ENCODE measurements at places on chromosomes 3 and 15. TPM values are rescaled to one million over a fixed set of nuclear protein-coding genes. Genes with fewer than 3 reads are reported as not detected.

DNA sequence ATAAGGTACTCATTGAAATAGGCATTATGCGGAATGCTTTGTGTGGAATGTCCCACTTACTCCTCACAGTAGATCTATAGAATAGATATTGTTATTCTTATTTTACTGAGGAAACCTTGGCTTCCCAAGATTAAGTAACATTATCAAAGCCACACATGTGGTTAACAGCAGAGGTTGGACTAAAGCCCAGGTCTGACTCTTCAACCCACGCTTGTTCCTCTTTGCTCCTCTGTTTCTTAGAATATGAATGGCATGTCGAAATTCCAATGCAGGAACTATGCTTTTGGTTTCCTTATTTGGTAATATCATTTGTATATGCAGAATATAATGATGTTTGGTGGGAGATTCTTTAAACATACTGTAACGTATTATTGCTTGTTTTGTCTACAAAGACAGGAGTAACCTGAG is 818.8 kb upstream of the LMCD1 start:
- DNase-seq: no peak

DNA sequence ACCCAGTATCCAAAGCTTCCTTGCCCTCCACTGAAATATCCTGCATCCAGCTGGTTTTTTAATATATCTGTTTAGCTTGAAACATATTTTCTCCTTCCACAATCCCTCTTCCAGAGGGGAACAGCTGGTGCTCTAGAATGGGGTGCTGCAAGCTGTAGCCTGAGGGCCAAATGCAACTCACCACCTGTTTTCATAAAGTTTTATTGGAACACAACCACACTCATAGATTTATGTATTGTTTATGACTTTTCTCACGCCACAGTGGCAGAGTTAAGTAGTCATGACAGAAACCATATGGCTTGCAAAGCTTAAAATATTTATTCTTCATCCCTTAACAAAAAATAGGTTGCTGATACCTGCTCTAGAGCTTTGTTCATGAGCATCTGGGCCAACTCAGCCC is 298.7 kb downstream of the CLSTN2 start:
- no peak for DNase-seq

DNA sequence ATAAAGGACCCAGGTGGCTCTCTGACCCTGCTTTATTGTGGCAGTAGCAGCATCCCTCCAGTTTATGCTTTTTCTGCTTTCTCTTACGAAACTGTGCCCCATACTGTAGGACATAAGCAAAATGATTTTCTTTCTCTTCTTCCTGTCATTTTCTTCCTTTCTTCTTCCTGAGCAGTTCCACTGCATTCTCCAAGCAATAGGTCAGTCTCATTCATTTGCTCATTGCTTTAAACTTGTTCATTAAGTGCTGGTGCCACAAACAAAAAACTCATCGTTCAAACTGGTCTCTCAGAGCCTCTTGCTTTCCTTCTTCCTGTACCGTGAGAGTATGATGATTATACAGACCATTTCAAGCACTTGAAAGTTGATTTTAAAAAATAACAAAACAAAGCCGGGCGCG is 66.8 kb downstream of the PDE8A start:
- no peak for DNase-seq

Gene CFAP161
- not detected for total RNA-seq

DNA sequence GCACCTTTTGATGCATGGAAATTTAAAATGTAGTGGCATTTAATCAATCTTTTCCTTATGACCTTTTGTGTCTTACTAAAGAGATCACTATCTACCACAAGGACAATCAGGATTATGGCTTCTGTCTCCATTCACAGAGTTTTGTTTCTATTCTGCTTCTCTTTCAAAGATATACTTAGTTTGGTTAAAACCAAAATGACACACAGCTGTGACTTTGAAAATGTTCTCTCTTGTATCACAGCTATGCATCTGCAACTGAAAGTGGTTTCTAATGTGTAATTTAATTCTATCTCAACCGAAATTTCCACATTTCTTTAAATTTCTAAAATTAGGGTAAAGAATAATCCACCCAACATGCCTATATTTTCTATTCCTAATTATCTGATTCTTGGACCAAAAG is 27.7 kb downstream of the HLTF start:
- no peak for DNase-seq

DNA sequence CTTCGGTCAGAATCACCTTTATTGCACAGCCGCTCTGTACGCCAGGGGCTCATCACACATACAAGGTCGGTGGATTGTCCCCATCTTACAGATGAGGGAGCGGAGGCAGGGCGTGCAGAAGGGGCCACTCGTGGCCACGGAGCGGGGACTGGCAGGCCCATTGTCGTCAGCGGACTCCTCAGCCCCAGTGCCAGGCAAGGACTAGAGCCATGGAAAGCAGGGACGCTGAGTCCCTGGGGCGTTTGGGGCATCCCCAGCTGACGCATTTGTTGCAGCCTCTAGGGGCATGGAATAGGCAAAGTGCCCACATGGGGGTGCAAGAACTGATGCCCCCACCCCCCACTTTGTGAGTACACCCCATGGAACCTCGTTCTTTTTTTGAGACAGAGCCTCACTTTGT is 29.8 kb upstream of the FURIN start:
- DNase-seq: no peak

Gene CPA3
- total RNA-seq: 11.0 TPM

DNA sequence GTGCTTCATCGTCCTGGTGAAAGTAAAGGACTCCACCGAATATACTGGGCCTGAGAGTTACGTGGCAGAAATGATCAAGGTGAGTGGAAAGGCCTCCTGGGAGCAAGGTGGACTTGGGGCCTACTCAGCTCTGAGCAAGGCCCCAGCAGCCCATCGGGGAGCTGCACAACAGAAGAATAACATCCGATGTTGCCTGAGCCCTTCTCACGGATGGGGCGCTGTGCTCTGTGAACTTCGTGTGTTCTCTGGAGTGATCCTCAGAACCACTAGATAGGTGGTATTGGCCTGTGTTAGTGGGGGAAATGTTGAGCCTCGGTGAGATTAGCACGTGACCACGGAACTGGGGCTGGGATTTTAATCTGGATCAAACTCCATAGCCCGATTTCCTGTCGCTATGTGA is 161.1 kb upstream of the BHLHE40 start:
- no peak for DNase-seq

DNA sequence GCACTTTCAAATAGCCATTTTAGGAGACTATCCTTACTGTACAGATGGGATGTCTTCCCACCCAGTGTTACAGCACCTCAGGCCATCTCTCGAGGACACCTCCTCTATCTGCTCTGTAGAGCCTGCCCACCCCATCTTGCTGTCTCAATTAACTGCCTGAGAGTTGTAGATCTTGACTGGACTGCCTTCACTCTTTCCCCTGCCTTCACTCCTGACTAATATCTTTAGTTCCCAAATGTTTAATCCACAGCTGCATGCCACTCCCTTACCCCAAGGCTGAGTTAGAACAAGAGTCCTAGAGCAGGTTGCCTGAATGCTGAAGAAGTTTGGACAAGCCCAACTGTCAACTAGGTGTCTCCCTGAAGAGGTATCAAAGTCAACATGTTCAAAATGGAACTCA is 1.3 kb upstream of the PP2D1 start:
- DNase-seq: no peak

Gene SLMAP
- 75.7 TPM for total RNA-seq

DNA sequence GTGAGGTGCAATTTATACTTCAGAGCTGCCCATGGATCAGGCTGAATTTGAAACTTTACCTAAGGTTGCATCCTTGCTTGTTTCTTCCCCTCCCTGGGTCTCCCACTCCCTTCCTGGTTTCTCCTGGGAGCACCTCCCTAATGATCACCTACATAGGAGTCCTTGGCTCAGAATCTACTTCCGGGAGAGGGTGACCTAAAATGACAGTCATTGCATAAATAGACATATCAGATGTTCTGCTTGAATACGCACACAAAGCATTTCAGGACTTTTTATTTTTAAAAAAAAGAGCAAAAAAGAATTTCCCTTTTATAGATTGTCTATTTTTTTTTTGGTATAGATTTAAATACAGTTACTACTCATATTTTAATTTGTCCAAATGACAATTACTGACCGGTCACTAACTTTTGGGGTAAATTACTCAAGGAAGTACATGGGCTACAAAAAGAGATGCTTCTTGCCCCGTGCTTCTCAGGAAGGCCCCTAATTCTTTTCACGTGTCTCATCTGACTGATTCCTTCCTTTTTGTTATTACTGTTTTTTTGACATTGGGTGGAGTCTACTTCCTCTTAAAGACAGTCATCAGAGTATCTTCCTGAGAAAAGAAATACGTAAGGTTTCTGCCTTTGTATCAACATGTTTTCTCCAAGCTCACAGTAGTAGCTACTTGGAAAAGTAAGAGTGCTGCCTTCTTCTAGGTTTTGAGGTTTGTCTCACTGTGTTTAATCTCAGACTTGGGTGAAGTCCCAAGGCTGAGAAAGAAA is 4.9 kb upstream of the MYZAP start:
- no peak for DNase-seq

GRCh38 chr15:63938486-63939061 is 104.8 kb upstream of the HERC1 start:
- no peak for DNase-seq

DNA sequence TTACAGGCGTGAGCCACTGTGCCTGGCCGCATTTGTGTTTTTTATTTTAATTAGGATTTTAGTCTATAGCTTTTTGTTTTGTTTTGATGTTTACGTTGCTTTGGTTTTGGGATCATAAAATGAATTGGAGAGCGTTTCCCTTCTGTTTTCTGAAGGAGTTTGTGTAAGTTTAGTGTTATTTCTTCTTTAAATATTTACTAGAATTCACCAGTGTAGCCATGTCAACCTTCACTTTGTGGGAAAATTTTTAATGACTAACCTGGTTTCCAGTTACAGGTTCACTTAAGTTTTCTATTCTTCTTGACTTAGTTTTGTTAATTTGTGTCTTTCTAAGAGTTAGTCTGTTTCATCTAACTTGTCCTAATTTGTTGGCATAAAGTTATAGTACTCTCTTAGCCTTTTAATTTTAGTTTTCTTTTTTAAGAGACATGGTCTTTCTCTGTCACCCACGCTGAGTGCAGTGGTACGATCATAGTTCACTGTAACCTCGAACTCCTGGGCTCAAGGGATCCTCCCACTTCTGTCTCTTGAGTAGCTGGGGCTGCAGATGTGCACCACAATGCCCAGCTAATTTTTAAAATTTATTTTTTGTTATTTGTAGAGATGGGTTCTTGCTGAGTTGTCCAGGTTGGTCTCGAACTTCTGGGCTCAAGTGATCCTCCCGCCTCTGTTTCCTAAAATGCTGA is 61.0 kb downstream of the CHD2 start:
- DNase-seq: no peak

Gene POLR2M
- total RNA-seq: 40.8 TPM

DNA sequence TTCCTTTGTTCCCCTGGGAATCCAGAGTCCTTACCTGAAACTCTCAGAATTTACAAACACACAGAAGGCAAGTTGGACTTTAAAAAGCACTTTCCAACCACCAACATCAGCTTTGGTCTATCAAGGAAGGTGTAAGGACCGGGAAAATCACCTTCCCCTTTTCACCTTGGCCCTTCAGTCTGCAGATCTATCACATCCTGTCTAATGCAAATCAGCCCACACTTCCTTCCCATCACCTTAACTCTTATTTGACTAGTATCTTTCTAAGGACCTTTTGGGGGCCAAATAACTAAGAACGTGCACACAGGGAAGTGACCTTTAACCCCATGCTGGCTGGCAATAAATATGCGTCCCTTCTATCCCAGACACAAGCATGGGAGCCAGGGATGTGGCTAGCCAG is 320.6 kb downstream of the ARRDC4 start:
- no peak for DNase-seq

DNA sequence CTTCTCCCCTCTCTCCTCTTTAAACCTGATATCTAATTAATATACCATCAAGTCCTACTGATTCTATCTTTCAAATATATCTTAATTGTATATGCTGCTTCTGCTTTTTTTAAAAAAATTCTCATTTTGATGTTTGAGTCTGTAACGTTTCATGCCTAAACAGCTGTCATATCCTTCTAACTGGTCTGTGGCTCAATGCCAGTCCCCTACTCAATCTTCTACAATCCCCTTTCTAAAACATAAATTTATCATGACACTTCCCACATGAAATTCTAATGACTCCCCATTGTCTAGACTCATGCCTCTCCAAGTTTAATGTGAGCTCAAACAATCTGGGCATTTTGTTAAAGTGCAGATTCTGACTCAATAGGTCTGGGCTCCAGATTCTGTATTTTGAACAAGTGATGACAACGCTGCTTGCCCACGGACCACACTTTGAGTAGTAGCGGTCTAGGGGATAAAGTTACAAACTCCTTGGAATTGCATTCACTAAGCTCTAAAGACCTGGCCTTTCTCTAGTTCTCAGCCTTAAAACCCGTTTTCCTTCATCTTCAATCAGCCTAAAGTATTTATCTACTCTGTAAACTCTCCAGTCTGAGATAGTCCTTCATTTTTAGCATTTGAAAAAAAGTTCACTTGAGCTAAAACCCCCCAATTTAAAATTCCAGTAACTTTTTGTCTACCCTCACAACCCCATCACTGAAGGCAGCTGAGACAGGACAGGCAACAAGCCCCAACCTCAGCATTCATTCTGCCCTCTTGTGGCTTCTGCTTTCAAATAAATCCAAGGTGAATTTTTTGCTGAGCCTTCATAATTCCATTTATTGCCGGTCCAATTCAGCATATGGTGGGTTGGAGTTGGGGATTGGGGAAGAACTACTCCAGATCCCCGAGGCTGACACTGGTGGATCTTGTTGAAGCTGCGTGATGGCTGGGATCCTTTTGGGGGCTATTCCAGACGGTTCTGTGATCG is 88.1 kb upstream of the THRB start:
- DNase-seq: no peak

DNA sequence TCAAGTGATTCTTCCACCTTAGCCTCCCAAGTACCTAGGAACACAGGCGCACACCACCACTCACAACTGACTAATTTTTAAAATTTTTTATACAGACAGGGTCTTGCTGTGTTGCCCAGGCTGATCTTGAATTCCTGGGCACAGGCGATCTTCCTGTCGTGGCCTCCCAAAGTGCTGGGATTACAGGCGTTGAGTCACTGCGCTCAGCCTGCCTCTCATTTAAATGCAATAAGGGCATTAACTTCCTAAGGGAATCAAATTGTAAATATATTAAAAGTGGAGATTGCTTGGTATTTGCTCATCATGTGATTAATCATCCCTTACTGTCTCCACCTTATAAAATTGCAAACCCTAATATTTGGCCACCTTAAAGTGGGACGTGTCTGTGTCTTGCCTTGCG is 65.2 kb downstream of the PGPEP1L start:
- no peak for DNase-seq

- DNase-seq: no peak
These were observed 31.1 kb downstream of the FAM174B start for GRCh38 chr15:92624401-92624991.

- no peak for DNase-seq
These were observed 66.1 kb downstream of the FILIP1L start for GRCh38 chr3:100048248-100048647.

Gene GOLGA8G
- not detected for total RNA-seq

Gene TUSC7
- not detected for total RNA-seq

Data from left colon (tissue), 2 donors.